Activated CD4-positive, alpha-beta T cell treated with anti-CD3 and anti-CD28 coated beads, Interleukin-2, amount 10 ng/mL, durations not matched to agents 24 days and 14 days (primary cell): ENCODE measurements at places on chromosomes 12 and 14. TPM values are rescaled to one million over a fixed set of nuclear protein-coding genes. Genes with fewer than 3 reads are reported as not detected.

Gene PLEKHA5
- total RNA-seq: 2.3 and 2.5 TPM in 2 replicates

DNA sequence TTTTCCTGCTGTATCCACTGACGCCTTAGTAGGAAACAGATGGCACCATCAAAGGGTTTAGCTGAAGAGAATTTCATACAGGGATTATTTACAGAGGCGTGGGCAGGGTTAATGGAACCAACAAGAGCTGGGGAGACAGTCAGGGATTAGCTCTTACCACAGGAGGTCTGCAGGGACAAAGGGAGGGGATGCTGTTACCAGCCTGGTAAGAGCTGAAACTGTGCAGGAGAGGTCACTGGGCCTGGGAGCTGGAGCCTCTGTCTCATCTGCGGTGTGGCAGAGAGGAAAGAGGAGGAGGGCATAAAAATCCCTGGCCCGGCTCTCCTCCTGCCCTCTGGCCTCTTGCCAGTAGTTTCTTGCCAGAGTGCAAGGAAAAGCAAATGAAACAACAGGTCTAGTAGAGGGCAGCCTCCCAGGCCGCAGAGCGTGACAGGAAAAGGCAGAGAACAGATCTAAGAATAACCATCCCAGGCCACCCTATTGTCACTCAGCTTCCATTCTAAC, 18.9 kb upstream of the POC1B start:
- no peak for DNase-seq

GRCh38 chr14:67485501-67486095, 2.9 kb downstream of the TMEM229B start:
- no peak for DNase-seq

Gene TMEM179
- total RNA-seq: 0.28 TPM in 1 of 2 replicates, not detected in the other

Gene TPPP2
- total RNA-seq: not detected in 2 replicates

Gene KLHL33
- total RNA-seq: 0.09 TPM in 1 of 2 replicates, not detected in the other

DNA sequence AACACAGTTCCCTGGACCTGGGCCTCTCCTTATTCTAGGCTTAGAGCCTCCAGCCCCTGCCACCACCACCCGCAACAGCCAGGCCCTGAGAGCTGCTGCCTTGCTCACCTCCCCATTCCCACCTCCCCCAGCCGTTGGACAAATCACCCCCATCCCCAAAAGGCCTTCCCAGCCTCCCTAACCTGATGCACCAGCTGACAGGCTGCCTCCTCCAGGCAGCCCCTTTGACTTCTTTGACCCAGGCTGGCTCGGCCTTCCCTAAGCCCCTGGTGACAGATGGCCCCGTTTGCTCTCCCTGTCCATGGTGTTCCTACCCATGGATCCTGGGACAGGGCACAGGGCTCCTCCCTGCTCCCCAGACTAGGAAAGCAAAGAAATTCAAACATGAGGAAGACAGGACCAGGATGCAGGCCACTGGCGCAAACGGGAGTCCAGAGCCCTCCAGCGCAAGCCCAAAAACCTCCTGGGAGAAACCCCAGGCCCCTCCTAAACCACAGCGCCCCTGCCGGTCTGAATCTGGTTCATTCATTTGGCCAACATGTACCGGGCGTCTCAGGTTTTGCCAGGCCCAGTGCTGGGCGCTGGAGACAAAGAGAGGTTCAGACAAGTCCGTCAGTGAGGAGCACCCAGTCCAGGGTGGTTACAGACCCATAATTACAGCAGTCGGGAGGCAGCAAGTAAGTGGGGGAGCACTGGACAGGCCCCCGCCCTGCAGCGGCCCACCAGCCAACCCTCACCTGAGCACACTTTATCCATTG, 2.4 kb downstream of the AKT1 start:
- DNase-seq: no peak

- DNase-seq: no peak
Observed at GRCh38 chr12:132427999-132428935, 61.7 kb upstream of the FBRSL1 start.

- no peak for DNase-seq
Observed at GRCh38 chr12:25993901-25994651, 35.6 kb downstream of the RASSF8 start.

DNA sequence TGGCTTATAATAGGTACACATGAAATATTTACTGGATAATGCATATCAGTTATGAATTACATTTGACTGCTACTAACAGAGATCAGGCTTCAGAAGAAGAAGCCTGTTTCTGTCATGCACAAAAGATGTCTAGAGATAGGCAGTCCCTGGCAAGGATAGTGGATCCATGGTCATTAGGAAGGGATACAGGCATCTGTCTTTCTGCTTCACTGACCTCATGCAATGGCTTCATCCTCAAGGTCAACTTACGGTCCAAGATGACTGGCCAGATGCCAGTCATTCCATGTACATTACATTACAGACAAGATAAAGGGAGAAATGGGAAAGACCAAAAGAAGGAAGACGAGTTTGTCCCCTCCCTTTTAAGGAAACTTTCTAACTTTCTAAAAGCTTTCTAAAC, 94.0 kb downstream of the NUAK1 start:
- no peak for DNase-seq

DNA sequence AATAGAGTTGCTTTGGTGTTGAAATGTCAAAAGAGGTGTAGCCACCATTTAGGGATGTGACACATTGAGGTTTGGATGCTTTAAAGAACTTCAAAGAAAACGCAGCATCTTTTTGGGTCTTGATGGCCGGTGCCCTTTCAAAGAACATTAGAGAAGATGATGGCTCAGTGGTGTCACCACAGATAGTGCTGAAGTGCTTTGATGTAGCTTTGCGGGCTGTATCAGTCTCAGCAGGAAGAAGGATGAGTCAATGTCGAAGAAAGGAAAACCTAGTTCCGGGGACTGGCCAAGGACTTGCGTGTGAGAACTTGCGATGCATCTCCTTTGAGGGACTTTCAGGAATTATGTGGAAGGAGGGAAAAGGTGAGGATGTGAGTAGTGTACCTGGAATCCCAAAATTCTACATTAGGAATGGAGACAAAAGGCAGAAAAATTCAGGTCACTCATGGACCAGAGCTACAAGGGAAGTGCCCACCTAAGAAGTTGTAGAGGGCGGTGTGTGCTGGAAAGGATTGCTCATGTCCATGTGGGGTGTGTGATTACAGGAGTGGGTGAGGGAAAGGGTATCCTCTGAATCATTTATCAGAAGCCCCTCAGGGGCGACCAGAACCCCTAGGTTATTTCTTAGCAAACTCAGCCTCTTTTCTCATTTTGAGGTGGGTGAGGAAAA, 39.7 kb upstream of the GZMB start:
- peak; percentile 94 for DNase-seq

GRCh38 chr12:70757830-70758493, 120.7 kb upstream of the PTPRB start:
- DNase-seq: no peak

DNA sequence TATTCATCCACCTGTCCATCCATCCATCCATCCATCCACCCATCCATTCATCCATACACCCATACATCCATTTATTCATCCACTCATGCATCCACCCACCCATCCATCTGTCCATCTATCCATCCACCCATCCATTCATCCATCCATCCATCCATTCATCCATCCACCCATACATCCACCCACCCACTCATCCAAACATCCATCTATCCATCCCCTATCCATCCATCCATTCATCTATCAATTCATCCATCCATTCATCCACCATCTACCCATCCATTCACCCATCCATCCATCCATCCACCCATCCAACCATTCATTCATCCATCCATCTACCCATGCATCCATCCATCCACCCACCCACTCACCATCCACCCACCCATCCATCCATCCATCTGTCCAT, 142.6 kb upstream of the SFSWAP start:
- no peak for DNase-seq

Gene EPYC
- total RNA-seq: not detected in 2 replicates

DNA sequence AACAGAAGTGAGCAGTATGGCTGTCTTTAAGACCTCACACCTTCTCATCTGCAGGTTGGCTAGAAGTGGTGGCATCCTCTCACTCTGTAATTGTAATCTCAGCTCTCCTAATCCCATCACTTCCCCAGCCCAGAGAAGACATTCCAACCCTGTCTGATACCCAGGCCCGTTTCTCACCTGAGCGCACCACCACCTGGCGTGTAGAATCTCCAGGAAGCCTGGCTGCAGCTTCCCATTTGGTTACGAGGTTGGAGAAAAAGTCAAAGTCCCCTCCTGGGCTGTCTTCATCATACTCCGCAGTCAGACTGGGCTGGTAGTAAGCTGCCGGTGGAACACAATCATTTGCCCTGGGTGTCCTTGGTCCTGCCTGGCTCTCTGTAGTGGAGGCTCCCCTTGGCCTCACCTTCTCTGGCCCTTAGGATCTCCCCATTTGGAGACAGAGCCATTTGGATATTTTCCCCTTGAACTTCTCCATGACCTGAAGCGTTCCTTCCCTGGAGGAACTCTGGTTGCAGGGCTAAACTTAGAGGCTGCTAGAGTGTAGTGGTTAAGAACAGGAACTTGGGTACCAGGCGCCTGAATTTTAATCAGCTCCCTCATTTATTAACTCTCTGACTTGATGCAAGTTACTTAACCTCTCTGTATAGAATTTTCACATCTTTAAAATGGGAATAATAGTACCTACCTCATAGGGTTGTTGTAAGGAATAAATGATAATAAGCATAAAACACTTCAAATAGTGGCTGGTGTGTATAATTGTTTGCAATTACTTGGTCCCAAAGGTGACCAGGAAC, 1.8 kb downstream of the SDR39U1 start:
- no peak for DNase-seq

DNA sequence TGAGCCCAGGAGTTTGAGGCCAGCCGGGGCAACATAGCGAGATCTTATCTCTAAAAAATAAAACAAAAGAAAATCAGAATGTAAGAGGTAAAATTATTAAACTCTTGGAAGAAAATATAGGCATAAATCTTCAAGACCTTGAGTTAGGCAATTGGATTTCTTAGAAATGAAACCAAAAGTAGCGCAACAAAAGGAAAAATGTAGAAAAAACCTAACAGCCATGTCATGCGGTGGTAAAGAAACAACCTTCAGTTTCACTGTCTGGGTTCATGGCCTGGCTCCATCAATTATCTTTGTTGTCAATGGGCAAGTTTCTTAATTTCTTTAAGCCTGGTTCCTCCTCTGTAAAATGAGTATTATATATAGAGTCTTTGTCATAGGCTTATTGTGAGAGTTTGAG, 5.6 kb upstream of the GCH1 start:
- DNase-seq: peak; percentile 78

DNA sequence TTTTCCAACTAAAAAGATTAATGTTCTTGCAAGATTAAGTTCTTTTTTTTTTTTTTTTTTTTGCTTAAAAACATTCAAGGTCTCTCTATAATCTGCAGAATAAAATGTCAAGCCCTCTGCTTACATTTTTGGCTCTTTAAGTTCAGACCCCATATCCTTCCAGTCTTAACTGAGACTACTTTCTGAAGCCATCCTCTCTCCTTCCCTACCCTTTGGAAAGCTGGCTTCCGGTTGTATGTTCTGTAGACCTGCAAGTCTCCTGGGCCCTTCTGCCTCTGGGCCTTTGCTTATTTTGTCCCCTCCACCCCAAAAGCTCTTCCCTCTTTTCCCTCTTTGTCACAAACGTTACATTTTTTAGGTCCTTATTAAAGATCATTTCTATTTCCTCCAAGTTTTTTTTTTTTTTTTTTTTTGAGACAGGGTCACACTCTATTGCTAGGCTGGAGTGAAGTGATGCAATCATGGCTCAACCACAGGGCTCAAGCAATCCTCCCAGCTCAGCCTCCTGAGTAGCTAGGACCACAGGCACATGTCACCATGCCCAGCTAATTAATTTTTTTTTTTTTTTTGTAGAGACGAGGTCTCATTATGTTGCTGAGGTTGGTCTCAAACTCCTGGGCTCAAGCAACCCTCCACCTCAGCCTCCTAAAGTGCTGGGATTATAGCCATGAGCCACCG, 46.5 kb downstream of the PTPRB start:
- DNase-seq: no peak

DNA sequence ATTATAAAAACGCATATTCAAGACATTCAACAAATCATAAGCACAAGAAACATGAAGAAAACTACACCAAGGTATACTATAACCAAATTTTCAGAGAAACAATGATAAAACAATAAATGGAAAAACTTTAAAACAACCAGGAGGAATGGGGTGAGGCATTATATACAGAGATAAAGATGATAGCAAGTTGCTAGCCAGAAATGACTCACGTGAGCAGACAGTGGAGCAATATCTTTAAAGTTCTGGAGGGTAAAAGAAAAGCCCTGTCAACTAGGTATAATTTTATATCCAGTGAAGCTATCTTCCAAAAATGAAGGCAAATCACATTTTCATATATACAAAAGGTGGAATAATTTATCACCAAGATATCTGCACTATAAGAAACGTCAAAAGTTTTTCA, 97.8 kb upstream of the PCED1B start:
- no peak for DNase-seq

GRCh38 chr14:103528146-103528586, 830 bp upstream of the TRMT61A start:
- no peak for DNase-seq

Gene IL26
- total RNA-seq: 6.9 and 7.7 TPM in 2 replicates

Gene SERPINA10
- total RNA-seq: not detected in 2 replicates

- no peak for DNase-seq
Observed at GRCh38 chr14:70080076-70080475, 108.7 kb downstream of the SLC8A3 start.

- DNase-seq: no peak
Observed at GRCh38 chr12:52787324-52788191, 8.4 kb downstream of the KRT3 start.

GRCh38 chr12:57219205-57219992, 2.8 kb downstream of the NXPH4 start:
- no peak for DNase-seq

- DNase-seq: no peak
Observed at GRCh38 chr12:10771132-10771733, 31.2 kb downstream of the TAS2R7 start.

Gene CISTR
- not detected in 2 replicates for total RNA-seq

GRCh38 chr12:8123124-8123912, at the start of gene CLEC4A:
TSS of gene CLEC4A (plus strand) at chr12:8123617. CDS start at chr12:8123879, 262 bp downstream.
- no peak for DNase-seq

GRCh38 chr14:77593501-77593961, 22.9 kb downstream of the SPTLC2 start:
- no peak for DNase-seq

DNA sequence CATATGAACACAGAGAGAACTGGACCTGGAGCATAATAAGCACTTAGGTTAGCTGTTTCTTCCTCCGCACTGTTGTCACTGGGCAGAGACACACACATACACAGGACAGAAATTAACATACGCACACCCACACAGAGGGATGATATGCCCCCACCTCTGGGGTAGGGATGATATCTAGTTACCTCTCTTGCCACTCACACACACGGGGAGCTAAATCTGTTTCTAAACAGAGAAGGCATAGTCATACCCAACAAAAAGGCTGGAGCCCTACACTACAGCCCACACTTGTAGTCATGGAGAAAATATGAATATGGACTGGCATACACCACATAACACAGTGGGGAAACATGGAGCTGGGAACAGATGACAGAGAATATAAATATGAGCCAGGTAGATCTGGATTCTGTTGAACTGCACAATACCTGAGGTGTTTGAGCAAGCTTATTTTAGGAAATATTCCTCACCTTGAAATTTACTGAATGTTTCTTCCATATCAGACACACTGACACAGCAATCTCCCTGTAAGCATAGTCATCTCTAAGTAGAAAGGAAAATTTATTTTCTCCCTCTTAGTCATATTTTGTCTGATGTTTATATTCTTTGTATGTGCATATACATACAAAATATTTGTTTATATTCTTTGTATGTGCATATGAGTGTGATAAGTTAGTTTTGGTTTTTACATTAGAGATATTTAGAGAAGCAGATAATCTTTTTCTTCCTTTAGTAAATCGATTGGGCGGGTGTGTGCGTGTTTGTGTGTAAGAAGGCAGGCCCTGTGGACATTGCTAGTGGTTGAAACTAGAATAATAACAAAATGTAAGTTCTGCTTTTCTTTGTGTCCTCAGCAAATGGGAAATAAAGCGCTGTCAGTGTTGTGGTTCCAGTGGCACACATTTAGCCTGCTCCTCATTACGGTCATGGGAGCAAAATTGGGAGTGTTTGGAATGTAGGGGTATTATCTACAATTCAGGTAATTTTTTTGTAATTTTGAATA, 20.9 kb upstream of the SCFD1 start:
- no peak for DNase-seq
